ENCODE measurements at places on chromosomes 16 and 17.

- no peak for DNase-seq
These were observed 537 bp downstream of the GOSR1 start for GRCh38 chr17:30477774-30478115.

GRCh38 chr17:44919411-44919810, 4.1 kb upstream of the GFAP start:
- no peak for DNase-seq

DNA sequence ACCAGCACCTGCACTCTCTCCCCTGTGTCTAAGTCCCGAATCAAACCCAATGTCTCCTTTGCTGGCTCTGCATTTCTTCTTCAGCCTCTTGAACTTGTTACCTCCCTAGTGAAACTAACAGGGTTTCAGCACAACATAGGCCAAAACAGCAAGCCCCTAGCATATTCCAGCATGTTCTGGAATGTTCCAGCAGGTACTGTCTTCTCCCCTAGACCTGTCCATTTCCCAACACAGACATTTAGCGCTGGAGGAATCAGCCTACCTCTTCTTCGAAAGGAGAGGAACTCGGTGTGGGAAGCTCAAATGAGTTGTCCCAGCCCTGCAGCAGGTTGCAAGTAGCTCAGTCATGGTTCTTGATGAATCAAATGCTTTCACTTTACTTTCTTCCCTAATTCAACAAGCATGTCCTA, 47.1 kb downstream of the LITAF start:
- no peak for DNase-seq

- DNase-seq, result no peak
These were observed 49.2 kb upstream of the HS3ST2 start for GRCh38 chr16:22764662-22765327.

GRCh38 chr16:3004781-3005284, 7.9 kb upstream of the CLDN9 start:
- DNase-seq, result no peak

- DNase-seq, result no peak
These were observed 576.2 kb downstream of the CDH8 start for GRCh38 chr16:61460020-61460419.

DNA sequence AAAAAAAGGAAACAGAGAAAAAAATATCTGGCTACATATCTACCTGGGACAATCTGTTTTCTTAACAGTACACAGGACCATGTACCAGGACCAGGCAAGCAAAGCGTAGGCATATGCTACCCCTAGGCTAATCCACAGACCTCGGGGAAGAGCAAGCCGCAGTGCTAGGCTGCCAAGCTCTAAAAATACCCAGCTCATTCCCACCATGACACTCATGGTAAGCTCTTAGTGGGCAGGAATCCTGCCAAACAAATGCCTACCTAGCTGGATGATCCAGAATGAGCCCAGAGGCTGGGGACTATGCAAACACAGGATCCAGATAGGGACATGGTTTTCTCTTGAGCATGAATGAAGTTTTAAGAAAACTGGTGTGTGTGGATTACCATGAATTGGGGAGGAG, 95.6 kb downstream of the GRIN2A start:
- DNase-seq, result no peak

DNA sequence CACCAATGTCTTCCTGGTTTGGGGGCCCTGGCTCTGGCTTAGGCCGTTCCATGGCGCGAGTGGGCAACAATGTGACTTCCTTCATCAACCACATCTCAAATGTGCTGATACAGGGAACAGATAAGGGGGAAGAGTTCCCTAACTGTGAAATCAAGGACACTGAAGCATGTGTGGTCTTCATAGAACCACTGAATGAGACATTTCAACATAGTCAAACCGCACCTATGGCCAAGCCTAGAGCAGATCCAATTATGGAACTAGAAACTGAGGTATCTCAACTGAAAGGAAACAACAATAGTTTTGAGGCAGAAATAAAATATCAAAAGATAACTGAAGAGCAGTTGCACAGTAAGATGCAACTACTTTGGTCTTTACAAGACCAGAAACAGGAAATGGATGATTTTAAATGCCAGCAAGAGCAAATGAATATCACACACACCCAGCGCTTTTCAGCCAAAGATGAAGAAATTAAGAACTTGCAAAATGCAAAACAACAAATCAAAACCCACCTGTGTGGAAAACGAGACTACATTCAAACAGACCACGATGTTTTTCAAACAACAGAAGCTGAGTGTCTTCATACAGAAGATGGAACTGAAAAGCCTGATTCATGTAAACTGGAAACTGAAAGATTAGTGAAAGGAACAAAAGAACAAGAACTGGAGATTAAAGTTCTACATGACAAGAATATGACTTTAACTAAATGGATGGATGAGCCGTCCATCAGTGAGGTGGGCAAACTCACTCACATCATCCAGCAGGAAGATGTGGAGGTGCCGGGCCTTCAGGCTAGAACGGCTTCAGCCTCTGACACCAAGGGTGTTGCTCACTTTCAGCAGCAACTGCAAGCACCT, 18.1 kb upstream of the LCMT1 start:
- DNase-seq, result no peak

Data from esophagus squamous epithelium (tissue), 5 donors.